Panc1 (cell line): ENCODE measurements at places on chromosomes 6 and 20.

- no peak for DNase-seq
Measured at GRCh38 chr6:54415517-54415916, 107.3 kb downstream of the TINAG start.

GRCh38 chr20:61770113-61770585, 295.5 kb downstream of the TAF4 start:
- no peak for DNase-seq

- DNase-seq, result no peak
Measured at GRCh38 chr6:106908386-106908840, 66.1 kb downstream of the CD24 start.

- DNase-seq, result no peak
Measured at GRCh38 chr6:88650029-88650619, 313.3 kb downstream of the RNGTT start.

GRCh38 chr6:127950566-127951145, 49.8 kb upstream of the THEMIS start:
- DNase-seq, result no peak

DNA sequence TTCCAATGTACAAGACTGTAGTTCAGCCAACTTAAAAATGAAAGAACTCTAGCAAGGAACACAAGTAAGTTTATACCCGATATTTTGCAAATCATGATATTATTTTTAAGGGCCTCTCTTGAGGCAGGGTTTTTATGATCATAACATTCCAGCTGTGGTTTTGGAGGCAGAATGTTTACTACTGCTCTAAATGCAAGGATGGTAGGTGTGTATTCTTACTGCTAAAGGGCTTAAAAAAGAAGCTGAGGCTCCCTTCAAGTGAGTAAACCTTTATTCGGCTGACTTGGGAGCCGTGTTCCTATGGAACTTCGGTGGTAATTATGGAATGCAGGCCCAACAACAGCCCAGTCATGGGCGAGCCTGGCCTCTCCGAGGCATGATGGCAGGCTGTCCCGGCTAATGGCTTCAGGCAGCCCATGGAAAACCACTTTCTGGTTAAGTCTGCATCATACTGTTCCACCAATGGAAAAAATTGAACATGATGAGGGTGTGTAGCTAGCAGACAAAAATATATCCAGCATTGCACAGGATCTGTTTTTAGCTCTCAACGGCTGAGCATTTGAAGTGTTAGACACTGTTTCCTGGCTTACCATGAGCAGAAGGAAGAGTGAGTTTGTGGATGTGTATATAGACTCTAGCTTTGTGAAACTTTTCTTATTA, 111.5 kb downstream of the TIAM2 start:
- DNase-seq, result no peak

DNA sequence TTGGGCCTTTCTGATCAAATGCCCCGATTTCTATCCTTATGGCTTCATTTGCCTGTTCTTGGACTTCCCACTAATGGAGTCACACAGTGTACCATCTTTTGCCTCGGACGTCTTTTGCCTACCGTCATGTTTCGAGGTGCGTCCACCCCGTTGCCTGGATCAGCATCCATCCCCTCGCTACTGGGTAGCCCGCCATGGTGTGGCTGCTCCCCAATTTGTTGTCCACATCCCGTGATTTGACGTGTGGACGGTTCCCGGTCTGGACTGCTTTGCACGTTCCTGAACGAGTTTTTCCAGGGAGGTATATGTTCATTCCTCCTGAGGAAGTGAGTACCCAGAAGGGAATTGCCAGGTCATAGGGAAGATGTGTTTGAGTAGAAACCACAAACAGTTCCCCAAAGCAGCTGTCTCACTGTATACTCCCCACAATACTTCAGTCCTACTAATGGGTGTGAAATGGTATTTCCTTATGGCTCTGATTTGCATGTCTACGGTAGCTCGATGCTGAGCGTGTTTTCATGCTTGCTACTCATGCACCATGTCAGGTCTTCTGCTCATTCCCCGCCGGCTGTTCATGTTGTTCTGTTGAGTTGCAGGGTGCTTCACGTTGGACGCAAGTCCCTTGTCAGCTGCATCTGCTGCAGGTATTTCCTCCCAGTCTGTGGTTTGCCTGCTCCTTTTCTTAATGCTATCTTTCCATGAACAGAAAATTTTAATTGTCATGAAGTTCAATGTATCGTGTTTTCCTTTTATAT, 86.8 kb upstream of the AFDN start:
- DNase-seq, result no peak

DNA sequence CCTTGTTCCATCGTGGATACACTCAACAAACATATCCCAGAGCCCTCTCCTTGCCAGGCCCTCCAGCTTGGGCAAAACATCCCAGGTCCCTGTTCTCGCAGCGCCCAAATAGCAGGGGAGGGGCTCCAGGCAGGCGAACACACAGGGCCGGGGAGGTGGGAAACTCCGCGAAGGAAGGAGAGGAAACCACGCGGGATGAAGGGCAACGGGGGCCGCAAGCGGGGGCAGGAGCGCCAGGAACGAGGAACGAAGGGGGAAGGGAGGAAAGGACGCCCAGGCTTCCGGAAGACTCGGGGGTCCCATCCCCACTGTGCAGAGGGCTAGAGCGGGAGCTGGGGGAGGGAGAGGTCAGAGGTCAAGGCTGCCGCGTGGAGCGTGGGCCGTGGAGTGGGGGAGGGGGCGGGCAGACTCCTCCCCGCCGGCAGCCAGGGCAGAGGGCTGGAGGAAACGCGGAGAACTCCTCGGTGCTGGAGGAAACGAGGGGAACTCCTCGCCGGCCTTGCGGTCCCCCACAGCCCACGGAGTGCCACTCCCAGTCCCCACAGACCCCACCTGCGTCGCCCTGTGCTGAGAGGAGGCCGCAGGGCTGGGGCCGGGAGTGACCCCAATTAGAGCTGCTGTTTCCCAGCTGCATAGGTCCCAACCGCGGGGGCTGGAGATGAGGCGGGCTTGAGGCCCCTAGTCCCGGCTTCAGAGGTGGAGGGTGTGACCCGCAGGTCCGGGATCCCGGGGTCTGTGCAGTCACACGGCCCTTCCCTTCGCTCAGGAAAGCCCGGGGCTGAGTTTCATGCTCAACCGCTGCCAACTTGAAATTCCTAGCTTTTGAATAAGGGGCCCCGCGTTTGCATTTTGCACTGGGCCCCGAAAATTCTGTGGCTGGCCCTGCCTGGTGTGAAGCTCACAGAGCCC, 1.2 kb upstream of the RBM38 start:
- DNase-seq, result no peak

DNA sequence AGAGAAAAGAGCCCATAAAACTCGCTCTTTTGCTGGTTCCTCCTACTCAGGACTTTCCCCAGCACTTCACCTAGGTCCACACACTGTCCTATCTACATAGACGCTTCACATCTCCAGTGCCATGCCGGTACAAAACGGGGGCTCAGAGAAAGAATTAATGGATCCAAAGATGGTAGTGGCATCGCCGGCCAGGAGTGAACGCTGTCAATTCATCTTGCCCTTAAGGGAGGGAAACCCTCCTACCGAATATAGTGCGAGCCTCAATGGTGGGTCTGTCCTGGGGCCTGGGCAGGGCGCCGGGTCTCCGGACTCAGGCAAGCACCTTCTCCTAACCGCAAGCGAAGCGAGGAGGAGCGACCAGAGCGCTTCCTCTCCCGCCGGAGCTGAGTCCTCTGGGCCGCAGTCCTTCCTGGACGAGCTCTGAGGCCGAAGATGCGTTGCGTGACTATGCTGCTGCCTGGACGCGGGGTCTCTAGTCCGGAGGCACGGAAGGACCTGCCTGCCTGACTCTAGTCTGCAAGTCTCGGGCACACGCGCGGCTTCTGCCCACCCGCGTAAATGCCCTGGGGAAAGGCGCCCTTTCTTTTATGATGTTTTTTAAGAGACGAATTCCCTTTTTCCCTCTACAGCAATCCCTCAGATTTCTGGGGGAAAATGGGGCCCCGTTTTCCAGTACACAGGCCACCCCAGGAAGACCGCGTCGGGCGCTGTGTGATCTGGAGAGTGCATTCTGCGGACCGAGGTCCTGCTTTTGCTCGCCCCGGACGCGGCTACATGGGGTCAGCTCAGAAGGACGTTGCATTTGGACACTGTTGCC, 100.1 kb upstream of the PRDM1 start:
- no peak for DNase-seq
